Activated T-helper 1 cell treated with anti-CD3 and anti-CD28 coated beads, Interleukin-12 subunit alpha, Interleukin-12 subunit beta, Interleukin-2, Interleukin-4 antibody, amounts not matched to agents 30 ng/mL and 10 ng/mL and 1 ng/mL, durations not matched to agents 14 hours and 24 hours and 36 hours (primary cell): ENCODE measurements at places on chromosomes 11 and 22. TPM values are rescaled to one million over a fixed set of nuclear protein-coding genes. Genes with fewer than 3 reads are reported as not detected.
A peak's percentile ranks its signal among the peaks of the same experiment; 100 is the strongest.

- DNase-seq: no peak
These were observed 5.2 kb downstream of the APOL4 start for GRCh38 chr22:36196254-36197064.

- DNase-seq: no peak
These were observed 75.3 kb downstream of the APIP start for GRCh38 chr11:34840736-34841386.

- DNase-seq: no peak
These were observed 7.8 kb upstream of the TNFRSF13C start for GRCh38 chr22:41934284-41935014.

DNA sequence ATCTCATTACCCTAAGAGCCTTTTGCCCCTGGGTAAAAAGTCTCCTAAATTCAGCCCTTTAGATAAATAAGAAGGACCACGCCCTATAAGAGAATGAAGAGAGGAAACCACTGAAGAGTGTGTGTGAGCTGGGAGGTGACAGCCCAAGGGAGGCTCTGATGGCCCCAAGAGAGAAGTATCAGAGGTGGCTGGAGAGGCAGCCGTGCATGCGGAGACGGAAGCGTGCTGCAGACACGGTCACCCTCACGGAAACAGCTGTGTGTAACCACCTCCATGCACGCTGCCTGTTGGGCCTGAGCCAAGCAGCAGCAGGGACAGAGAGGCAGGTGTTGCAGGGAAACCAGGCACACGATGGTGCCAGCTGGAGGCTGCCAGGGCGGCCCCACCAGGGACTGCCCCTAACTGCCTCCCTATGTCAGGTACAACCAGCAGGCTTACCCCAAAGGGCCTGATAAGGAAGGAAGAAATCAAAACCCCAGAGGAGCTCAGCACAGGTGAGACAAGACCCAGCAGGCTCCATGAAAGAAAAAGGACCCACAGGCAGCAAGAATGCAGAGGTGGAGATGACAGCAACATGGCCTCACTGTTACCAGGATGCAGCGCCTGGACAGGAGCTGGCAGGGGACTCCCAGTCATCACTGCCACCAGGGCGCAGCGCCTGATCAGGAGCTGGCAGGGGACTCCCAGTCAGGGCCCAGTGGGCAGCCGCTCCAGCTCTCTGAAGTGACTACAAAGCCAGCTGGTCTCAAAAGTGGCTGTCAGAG, 7.8 kb downstream of the LARGE2 start:
- DNase-seq: no peak

DNA sequence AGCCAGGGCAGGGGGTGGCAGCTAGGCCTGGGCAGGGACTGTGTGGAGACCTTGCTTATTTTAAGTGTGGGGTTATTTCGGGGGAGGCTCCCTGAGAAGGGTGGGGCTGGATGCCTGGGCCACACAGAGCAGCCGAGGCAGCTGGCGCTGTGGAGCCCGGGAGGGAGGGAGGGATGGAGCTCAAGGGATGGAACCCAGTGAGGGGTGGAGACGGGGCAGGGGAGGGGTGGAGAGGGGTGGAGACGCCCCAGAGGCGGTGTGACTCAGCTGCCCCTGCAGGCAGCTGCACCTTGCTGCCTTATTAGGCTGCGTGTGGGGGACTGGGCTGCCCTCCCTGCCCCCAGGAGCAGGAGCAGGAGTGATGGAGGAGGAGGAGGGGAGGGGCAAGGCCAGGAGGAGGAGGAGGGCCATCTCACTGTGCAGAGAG, 9.8 kb upstream of the TSSC4 start:
- no peak for DNase-seq

DNA sequence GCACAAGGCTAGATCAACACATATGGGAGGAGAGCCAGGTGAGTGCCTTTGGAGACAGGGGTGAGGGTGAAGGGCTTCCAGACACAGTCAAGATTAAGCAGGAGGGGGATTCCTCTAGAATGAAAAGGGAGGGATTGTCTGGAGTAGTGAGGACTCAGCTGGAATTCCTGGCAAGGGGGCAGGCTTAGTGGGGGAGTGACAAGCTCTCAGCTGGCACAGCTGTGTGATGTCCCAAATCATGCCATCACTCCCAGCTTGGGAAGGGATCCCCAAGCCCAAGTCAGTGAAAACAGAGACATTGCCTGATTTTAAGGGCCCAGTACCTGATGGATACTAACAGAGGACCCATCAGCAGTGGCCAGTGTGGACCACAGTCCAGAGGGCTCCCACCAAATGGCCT, 119.0 kb downstream of the MPPED2 start:
- DNase-seq: no peak

GRCh38 chr22:22558071-22558971, 744 bp downstream of the PRAME start:
- DNase-seq: no peak

- DNase-seq: no peak
These were observed 86.1 kb downstream of the GRIA4 start for GRCh38 chr11:105696000-105696399.

DNA sequence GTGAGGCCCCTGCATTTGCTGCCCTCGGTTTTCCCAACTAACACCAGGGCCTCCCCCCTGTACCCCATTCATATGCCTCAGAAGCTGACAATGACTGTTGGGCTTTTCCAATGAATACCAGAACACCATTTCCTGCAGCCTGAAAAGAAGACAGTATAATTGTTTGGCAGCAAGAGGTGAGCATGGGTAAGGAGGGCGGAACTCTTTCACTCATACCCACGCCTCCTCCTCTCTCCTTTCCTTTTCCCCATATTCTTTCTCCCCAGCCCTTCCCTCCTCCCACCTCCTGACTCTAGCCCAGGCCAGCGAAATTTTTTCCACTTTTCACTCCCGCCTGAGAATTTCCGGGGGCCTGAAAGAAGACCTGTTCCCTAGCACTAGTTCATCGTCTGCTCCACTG, 58.0 kb upstream of the CHST1 start:
- DNase-seq: no peak

- DNase-seq: no peak
These were observed 70.6 kb upstream of the TTLL12 start for GRCh38 chr22:43257549-43257948.

GRCh38 chr22:30940685-30941362, 27.8 kb downstream of the MORC2 start:
- peak; percentile 22 for DNase-seq

DNA sequence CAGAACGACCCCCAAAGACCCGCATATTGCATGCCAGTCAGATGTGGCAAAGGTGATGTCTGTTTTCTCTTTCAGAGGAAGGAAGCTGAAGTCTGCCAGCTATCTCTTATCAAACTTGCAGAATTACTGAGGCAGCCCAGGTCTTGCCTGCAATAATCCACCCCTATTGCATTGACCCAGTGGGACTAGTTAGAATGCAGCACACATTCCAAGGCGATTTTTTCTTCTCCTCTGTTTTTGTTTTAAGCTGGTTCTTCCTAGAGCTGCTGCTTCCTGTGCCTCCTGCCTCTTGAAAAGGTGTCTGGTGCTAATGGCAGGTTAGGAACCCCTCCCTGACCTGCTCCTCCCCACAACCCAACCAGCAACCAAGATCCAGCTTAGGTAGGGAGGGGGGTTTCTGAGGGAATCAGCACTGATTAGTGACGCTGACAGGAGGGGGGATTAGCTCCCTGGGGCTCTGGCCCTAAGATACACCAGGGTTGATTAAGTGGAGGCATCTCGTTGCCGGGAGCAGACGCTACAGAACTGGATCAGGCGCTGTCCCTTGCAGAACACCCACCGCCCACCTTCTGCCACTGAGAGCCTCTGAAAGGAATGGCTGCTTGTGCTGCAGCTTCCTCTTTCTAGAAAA, 2.8 kb downstream of the NTM start:
- DNase-seq: no peak

DNA sequence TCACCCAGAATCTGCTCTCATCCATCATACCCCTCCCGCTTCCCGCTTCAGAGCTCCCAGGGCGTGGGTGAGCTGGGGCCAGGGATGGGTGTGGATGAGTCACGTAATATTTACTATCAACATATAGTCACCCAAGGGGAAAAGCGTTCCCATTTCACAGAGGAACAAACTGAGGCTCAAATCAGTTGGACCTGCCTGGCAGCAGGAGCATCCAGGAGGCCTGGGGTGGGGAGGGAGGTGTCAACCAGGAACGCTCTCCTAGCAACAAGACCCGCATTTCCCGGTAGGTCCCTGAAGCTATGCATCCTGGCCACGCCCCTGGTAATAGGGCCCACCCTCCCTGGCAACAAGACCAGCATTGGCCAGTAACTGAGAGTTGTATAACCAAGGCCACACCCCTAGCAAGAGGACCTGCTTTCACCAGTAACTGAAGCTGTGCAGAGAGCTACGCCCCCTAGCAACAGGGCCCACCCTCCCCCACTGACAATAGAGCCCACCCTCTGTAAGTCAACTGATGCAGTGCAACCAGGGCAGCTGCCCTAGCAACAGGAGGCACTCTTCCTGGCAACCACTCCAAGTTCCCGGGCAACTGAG, 32.7 kb upstream of the TXNRD2 start:
- no peak for DNase-seq

GRCh38 chr22:46893281-46894020, 131.0 kb downstream of the TBC1D22A start:
- no peak for DNase-seq

DNA sequence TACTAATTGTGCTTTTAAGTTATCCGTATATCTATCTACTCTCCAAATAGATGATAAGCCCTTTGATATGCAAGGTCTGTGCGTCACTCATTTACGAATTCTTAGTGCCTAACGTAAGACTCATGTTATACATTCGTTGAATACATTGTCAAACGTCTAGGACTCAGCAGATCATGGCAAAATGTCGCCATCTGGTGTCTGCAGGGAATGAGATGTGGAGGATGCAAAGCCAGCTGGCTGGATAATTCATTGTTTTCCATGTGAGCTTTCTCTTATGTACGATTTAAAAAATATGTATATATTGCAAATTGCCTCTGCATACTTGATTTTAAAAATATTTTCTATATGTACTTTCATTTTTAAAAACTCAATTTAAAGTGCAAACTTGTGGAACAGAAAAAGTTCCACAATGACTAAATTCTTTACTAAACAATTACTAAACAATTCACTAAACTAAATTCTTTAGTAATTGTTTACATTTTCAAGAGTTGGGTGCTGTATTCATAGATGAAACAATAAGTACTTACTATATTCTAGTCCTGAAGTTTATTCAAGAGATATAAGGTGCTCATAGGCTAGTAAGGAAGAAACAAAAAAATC, 33.8 kb downstream of the ZNF202 start:
- peak; percentile 38 for DNase-seq

GRCh38 chr11:119363851-119364590, 17.5 kb downstream of the USP2 start:
- peak; percentile 58 for DNase-seq

- no peak for DNase-seq
These were observed 15.6 kb downstream of the LTO1 start for GRCh38 chr11:69659591-69659990.

DNA sequence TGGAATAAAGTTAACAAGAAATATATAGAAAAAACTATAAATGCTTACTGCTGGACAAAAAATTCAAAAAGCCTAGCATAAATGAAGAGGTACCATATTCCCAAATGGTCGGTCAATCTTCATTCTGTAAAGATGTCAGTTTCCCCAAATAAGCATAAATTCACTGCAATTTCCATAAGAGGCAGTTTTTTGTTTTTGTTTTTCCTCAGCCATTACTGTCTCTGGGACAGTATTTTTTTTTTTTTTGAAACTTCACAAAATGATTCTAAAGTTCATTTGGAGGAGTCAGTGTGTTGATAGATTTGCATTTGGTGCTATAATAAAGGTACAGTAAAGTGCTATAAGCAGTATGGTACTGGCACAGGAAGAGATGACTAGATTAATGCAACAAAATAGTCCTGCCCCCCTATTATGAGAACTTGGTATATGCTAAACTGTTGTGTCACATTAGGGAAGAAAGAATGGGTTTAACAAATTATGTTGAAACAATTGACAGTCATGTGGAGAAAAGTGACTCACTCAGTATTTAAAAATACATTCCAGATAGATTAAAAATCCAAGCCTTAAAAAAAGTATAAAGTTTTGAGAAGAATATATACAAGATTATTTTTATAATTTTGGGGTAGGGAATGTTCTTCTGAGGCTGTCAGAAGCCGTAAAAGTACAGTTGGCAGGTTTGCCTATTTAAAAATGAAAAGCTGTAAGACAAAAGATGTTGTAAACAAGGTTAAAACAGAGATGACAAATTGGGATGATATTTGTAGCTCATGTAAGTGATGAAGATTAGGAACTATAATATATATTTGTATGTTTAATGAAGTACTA, 2.6 kb upstream of the FTH1 start:
- DNase-seq: no peak

DNA sequence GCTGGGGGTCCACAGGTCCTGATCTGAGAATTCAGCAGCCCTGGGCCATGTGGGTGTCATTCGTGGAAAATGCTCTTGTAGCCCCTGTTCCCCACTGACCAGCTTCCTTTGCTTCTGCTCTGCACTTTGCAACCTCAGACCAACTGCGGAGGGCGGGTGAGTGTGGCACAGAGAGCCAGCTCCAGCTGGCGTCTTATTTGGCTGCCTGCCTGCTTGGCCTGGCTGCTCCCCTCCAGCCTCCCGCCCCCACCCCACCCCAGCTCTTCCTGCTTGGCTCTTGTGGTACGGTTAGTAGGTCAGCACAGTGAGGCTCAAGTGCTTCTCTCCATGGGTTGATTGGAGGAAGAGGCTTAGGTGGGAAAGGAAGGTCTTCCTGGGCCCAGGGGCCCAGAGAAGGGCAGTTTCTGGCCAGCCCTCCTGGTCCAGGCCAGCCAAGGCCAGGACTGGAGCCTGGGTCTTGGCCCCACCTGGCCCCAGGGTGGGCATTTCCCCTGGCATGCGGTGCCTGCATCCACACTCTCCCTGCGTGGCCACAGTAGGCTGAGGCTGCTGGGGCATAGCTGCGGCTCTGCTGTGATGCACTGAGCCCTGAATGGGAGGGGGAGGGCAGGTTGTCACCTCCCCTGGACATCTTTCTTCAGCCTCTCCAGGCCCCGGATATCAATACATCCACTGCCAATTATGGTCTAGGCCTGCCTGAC, 26.5 kb downstream of the MYO7A start:
- no peak for DNase-seq

GRCh38 chr11:115959081-115959486, 454.9 kb upstream of the CADM1 start:
- DNase-seq: no peak

DNA sequence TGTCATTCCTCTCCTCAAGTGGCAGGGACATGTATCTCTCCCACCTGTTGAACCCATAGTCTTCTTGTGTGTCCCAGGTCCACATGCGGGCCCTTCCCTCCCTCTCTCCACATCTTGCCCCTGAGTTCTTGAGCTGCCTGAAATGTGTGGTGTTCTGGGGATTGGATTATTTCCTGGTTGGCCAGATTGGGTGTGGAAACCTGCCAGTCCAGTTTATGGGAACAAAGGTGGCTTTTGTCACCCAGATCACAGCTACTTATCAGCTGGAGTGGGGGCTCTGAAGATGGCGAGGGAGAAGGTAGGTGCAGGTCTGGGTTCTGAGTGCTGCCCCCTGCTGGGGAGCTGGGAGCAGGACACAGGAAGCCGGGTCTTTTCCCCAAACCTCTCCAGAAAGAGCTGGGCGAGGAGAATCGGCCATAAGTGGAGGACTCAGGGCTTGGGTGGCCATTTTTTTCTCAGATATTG, 14.2 kb downstream of the DTX4 start:
- DNase-seq: no peak

Gene CD3D
- 486 and 491 TPM in 2 replicates for total RNA-seq

Gene SULT4A1
- total RNA-seq: not detected in 2 replicates

Gene DEUP1
- not detected in 2 replicates for total RNA-seq

Gene OR2D2
- 0.34 and 0.56 TPM in 2 replicates for total RNA-seq

Gene SLC22A9
- not detected in 2 replicates for total RNA-seq

Gene DCDC1
- not detected in 2 replicates for total RNA-seq

Gene CCDC15
- total RNA-seq: 3.1 and 3.4 TPM in 2 replicates

Gene SLC22A8
- total RNA-seq: not detected in 2 replicates

Gene OR52I1
- not detected in 2 replicates for total RNA-seq

Gene ZDHHC8
- total RNA-seq: 83.9 and 92.3 TPM in 2 replicates

Gene DDIAS
- total RNA-seq: 28.7 and 29.4 TPM in 2 replicates

Gene THY1
- 0.83 and 1.0 TPM in 2 replicates for total RNA-seq

Gene IGSF22
- total RNA-seq: 0.81 and 0.86 TPM in 2 replicates

Gene BTBD18
- total RNA-seq: 0.07 TPM in 1 of 2 replicates, not detected in the other
